Kidney tubule cell (primary cell): ENCODE measurements at places on chromosomes 5 and 9.
A peak's percentile ranks its signal among the peaks of the same experiment; 100 is the strongest.

DNA sequence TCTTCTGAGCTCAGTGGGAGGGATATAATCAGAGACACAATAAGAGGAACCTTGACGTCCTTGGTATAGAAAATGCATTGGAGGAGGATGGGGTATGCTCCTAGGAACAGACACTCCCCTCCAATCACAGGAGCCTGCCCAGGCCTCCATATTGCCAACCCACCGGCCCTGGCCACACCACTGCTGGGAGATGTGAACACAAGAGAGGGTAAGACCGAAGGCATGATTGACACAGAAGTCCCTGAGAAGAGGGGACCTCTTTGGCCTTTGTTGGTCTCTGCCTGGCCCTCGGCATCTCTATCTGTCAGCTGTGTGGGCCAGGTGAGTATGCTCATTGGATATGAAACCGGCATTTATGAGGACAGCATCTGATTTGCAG lies 62.0 kb downstream of the CRB2 start:
- DNase-seq: no peak

DNA sequence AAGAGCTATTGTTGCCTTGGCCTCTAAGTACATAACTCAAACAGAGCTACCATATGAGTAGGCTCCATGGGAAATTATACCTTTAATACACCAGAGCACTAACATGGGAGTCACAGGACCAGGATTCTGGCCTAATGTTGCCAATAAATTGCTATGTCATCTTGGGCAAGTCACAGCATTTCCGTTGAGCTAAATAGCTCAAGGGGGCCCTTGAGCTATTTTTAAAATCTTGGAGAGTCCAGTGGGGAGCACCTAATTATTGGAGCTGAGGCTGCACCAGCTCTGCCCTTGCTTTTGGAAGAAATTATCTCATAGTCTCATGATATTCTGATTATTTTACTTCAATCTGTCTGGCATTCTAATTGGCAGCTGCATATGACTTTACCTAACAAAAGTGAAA lies 350.8 kb downstream of the ENC1 start:
- no peak for DNase-seq

DNA sequence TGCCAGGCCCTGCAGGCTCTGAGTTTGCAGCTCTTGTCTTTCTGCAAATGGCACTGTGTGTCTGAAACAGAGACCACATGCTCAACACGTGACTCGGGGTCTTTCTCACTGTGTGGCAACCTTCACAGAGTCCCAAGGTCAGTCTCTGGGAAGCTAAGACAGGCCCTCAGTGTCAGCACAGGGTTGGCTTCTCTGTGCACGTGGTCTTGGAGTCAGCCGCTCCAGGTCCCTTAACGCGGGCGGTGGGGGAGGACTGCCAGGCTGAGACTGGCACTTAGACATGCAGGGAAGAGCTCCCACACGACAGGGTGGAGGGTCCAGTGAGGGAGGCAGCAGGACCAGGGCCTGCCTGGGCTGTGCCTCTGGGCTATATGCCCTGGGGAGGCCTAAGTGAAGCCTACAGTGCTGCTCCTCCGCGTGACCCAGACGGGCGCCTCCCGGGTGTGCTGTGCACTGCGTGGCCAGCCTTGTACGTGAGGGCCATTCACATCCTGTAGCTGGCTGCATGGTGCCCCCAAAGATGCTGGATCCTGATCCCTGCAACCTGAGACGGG lies 76.8 kb downstream of the ADAMTS2 start:
- no peak for DNase-seq

- peak; percentile 87 for DNase-seq
Measured at GRCh38 chr9:6759185-6759977, 1.6 kb downstream of the KDM4C start.

DNA sequence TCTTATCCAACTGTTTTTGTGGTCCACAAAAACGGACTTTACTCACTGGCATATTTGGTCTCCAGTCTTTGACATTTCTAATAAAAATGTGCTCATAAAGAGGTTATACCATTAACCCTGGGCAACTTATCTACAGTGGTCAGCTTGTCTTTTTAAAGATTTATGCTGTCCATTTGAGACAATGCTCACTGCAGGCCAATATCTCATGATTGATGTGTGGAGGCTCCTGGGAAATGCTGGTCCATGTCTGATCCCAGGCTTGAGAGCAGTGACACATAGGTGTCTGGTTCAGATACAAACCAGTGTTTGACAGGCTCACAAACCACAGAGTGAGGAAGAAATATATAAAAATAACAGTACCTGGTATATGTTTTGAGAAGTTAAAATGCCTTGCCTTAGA lies 180.7 kb downstream of the TARS1 start:
- DNase-seq: no peak

- no peak for DNase-seq
Measured at GRCh38 chr9:124514125-124514524, 6.9 kb upstream of the NR5A1 start.

GRCh38 chr9:109989296-109989695 lies 209.3 kb downstream of the PALM2AKAP2 start:
- DNase-seq: peak; percentile 15

- DNase-seq: peak; percentile 68
Measured at GRCh38 chr5:177312649-177313181, 1.0 kb upstream of the MXD3 start.

- DNase-seq: peak; percentile 92
Measured at GRCh38 chr5:142977363-142978051, 207.3 kb downstream of the ARHGAP26 start.

- peak; percentile 94 for DNase-seq
Measured at GRCh38 chr9:82810915-82811314, 252.0 kb downstream of the RASEF start.
